ENCODE measurements at places on chromosomes 1 and 21.

GRCh38 chr1:66305927-66306326 lies 228.0 kb upstream of the SGIP1 start:
- DNase-seq: no peak

DNA sequence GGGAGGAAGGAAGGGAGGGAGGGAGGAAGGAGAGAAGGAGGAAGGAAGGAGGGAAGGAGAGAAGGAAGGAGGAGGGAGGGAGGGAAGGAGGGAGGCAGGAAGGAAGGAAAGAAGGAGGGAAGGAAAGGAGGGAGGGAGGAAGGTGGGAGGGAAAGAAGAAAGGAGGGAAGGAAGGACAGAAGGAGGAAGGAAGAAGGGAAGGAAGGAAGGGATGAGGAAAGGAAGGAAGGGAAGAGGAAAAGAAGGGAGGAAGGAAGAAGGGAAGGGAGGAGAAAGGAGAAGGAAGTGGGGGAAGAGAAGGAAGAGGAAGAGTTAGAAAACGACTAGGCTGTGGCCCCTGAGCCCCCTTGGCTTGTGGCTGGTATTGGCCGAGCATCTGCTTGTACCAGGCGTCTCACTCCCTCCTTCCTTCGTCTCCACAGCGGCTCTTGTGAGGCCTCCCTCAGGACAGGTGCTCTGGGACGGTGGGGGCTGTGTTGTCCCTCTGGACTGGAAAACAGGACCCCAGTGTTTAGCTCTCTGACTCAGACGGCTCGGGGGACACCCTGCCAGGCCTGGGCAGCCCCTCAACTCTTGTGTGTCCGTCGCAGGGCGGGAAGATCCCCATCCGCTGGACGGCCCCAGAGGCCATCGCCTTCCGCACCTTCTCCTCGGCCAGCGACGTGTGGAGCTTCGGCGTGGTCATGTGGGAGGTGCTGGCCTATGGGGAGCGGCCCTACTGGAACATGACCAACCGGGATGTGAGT lies 36.2 kb upstream of the C1QA start:
- no peak for DNase-seq

GRCh38 chr21:42644223-42645208 lies 8.9 kb upstream of the PDE9A start:
- no peak for DNase-seq

DNA sequence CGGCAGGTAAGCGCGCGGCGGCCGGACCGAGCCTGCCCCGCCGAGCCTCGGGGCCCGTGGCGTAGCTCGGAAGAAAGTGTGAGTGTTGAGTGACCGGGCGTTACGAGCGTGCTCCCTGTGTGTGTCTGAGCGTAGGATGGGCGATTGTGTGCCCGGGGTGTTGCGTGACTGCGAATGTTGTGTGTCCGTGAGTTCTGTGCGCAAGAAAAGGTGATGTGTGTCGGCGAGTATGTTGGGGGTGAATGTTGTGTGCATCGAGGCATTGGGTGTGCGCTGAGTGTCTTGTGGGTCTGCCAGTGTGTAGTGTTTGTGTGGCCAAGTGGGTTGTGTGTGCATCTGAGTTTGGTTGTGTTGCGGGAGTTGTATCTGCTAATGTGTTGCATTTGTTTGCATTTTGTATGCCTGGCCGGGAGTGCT lies 398 bp downstream of the PTPRU start:
- DNase-seq: no peak

- no peak for DNase-seq
These were observed 688 bp downstream of the PRXL2B start for GRCh38 chr1:2587071-2587859.

DNA sequence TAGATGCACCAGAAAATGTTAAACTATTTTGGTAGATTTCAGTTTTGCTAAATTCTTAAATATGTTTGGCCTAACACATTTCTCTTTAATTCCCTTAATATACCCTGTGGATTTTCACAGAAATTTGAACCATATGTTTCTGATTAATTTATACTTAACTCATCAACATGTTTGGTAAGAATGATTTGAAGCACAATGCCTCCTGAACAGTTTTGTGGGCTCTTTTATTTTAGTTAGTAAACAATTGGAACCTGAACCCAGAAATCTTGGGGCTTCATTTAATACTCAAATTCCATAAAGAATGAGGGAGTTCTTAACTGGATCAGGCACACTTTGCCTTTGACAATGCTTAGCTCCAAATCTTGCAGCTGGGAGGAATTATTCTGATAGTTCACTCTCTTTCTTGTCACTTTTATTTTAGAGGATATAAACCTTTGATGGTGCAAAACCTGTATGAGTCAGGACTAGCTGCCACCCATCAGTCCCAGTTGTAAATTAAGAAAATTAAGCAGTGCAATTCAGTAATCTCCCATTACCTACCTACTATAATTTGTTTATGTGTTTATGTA lies 24.6 kb upstream of the LYPLAL1 start:
- DNase-seq: no peak

GRCh38 chr1:57986432-57986831 lies 560.1 kb downstream of the OMA1 start:
- DNase-seq: no peak

- DNase-seq: no peak
These were observed 235.9 kb upstream of the IRF2BP2 start for GRCh38 chr1:234845836-234846235.

GRCh38 chr1:173062150-173062938 lies 11.6 kb upstream of the TNFSF18 start:
- no peak for DNase-seq

GRCh38 chr1:228313536-228314277 lies 92.9 kb downstream of the TRIM11 start:
- no peak for DNase-seq

DNA sequence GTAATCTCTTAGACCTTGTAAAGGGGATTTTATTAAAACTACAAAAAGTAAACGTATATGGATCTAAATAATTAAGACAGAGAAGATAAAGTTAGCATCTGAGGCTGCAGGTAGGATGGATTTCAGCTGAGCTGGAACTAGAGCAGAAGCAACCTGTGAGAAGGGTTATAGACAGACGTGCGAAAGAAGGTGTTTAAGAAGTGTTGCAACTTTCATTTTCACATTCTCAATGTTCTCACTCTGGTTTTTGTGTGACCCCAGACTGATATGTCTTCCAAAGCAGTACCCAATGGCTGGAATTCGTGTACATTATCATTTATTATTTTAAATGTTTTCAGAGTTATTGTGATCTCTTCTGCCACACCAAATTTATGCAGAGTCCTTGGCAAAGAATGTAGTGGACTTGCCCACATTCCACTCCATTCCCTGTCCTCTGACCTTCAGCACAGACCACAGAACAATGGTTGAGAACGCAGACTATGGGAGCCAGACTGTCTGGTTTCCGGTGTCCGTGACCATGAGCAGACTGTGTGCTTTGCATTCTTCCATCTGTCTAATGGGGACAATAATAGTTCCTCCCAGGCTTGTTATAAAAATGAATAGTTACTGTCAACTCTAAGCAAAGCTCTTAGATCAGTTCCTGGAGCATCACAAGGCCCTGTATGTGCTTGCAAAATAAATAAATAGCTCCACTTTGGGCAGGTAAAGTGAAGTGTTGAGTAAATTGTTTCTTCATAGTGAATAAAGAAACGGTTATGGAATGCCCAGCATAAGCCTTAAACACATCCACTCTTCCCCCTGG lies 140.6 kb upstream of the SAMSN1 start:
- DNase-seq: no peak

DNA sequence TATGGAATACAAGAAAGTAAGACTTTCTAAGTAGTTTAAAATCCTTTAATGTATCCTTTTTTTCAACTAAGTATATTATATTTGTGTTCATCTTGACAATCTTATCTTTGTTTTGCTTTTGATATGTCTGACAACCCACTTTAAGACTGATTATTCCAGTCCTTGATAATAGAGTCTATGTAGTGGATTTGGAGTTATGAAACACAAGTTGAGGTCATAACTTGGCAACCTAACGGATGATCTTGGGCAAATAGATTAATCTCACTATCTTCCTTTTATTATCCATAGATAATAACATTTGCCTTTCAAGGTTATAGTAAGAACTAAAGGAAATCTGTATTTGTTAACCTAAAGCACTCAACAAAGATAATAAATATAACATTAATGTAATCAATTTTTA lies 4.8 kb upstream of the GBP2 start:
- DNase-seq: no peak

DNA sequence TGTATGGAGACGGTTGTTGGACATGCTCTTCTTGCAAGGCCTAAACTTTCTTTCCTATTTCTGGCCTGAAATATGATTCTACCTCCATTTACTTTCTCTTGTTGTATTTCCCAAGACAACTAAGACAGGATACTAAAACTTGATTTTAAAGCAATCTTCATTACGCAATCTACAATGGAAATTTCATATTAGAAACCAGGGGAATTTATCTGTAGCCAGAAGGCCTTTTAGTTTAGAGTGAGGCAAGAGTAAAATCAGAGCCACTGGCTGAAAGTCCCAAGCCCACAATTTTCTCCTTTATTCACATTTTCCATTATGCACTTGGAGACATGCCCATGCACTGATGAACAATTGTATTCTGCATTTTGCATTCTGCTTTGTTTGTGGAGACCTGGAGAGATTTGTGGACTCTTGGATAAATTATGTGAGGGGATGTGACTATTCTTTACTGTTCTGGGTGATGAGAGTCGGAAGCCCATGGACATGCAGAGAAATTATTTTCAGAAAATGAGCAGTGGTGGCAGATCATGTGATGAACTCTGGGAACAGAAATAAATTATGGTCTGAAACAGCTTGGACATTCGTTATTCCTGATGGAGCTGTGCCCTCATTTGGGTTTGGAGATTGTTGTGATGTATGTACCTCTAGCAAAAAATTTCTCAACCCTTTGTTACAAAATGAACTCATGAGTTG lies 336.8 kb downstream of the SEC16B start:
- DNase-seq: no peak

DNA sequence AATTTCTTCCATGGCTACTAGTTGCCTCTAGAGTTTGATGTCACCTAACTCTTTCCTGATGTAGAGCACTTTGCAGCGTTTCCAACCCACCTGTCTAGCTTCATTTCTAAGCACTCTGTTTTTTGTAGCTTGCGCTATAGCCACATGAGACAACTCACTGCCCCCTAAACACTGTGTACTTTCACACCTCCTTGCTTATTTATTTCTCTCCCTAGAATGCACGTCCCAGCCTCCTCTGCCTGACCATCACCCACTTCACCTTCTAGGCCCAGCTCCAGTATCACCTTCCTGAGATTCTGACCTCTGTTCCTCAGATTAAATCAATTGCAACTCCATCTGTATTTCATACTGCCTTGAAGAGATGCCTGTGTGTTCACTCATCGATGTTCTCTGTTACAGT lies 32.5 kb downstream of the MACF1 start:
- no peak for DNase-seq

- DNase-seq: no peak
These were observed 24.5 kb downstream of the TP73 start for GRCh38 chr1:3676581-3677470.

DNA sequence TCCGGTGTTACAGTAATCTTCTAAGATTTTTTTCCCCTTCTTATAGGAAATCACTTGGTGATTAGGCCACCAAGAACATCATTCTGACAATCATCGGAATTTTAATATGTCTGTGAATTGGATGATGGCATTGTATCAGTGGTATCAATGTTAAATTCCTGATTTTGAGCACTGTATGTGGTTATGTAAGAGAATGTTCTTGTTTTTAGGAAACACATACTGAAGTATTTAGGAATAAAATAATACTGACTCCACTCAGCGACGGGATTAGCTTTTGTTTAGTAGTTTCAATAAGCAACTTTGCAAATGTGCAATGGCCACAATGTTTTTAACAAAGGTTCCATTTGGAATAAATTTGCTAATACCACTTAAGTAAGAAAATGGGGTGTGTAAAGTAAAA lies 30.6 kb downstream of the COL6A1 start:
- DNase-seq: no peak

- no peak for DNase-seq
These were observed 308.0 kb downstream of the CAMTA1 start for GRCh38 chr1:7093297-7093696.

GRCh38 chr1:92679980-92680379 lies 104.9 kb downstream of the EVI5 start:
- no peak for DNase-seq

DNA sequence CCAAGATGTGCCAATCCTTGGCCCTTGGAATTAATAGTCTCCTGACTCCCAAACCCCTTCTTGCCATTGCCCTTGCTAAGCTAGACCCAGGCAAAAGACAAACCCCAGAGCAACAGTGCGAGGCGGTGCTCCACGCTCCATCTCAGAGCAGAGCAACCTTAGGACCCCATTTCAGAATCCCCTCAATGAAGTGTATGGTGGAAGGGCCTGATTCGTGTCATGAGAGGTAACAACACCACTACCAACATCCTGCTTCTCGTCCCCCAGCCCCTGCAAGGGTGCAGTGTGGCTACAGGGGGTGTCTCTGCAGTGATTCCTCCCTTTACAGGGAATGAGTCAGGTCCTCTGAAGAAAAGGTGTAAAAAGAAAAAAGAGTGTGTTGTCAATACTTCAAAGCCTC lies 103.9 kb upstream of the IRF2BP2 start:
- peak; percentile 10 for DNase-seq

- DNase-seq: peak; percentile 36
These were observed 61.6 kb downstream of the PTGS2 start for GRCh38 chr1:186618401-186619170.

GRCh38 chr1:170539154-170539553 lies 7.2 kb downstream of the GORAB start:
- DNase-seq: no peak

DNA sequence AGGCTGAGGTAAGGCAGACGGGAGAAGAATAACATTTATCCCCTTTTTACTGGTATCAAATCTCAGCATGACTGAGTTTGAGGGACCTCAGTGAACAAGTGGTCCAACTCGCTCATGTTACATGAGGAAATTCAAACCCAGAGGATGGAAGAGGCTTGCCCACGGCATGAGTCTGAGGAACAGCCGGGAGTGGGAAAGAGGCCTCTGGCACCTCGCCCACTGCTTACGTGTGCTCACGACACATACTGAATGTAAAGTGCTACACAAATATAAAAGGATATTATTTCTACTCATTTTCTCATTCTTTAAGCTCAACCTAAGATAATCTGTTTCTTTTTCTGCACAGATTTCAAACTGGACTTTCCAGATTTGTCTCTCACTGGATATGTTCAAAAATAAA lies 14.7 kb downstream of the BEND5 start:
- DNase-seq: no peak

GRCh38 chr1:86447198-86447790 lies 21.4 kb upstream of the CLCA1 start:
- no peak for DNase-seq

- DNase-seq: no peak
These were observed 7.0 kb downstream of the OMA1 start for GRCh38 chr1:58539553-58539952.

DNA sequence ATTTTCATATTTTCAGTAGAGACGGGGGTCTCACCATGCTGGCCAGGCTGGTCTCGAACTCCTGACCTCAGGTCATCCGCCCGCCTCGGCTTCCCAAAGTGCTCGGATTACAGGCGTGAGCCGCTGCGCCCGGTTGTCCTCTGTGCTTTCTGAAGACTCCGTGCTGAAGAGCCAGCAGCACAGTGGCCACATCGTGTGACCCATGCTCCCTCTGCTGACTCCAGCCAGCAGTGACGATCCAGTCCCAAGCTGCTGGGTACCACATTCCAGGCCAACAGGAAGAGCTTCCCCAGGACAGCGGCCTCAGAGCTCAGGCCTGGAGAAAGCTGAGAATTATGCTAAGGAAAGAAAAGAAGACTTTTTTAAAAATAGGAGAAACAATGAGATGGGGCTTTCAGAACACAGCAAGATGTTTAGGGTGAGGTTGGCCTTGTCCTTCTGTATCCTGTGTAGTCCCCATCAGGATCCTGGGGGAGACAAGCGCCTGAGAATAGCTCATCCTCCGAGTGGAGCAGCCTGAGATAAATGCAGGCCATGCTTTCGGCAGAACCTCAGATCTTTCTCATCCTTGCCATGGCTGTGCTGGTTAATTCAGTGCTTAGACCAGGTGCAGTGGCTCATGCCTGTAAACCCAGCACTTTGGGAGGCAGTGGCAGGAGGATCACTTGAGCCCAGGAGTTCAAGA lies 207.1 kb downstream of the SLC35F3 start:
- DNase-seq: peak; percentile 50

All from left hindlimb (tissue), 1 donor.